Activated gamma-delta T cell treated with anti-CD3 and anti-CD28 coated beads, Interleukin-2, amount 50 U/mL, for 16 hours (primary cell): ENCODE measurements at places on chromosomes 2 and 18.

DNA sequence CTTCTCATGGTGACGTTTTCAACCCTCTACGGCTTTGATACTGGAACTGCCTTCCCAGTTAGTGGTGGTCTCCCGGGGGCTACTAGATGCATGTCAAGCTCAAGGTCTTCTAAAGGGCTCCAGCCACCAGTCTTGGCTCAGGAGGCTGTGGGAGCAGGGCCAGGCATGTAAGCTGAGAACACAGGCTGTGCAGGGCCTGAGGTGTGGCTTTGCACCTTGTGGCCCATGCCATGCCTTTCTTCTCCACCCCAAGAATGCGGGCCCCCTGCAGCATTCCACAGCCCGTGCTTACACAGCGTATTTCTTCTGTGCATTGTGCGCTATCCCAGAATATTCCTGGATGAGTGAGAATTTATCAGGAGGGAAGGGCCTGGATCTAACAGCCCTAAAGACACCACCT, 144.9 kb downstream of the SEPTIN10 start:
- DNase-seq, result no peak

GRCh38 chr2:235909358-235909757, 258.8 kb downstream of the GBX2 start:
- no peak for DNase-seq

DNA sequence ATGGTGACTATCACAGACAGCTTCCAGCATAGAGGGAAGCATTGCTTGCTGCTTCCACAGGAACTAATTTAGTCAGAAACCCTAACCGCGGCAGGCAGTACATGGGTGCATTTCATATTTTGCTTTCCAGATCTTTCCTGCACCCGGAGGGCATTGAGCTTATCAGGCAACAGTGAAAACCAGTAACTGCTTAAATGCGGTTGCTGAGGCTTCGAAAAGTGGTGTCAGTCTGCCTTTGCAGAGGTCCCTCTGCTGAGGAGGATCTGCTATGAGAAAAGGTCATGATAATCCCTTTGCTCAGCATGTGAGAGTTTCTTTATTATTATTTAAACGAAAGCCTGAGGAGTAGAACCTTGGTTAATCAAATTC, 44.6 kb upstream of the ROCK2 start:
- no peak for DNase-seq

DNA sequence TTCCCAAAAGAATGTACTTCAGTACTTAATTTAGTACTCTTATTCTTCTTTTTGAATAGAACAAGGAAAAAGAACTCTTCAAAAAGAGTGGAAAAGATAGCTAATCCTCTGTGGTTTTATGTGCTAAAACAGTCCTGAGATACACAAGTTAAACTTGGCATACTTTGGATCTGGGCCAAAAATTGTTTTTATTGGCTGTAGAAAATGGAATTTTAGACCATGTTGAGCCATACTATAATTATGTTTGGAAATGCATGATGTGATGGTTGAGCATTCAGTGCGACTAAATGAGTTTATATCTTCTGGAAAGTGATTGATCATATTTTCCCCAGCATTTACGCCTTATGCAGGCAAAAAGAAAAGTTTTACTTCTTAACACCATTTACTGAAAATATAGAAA, 18.0 kb upstream of the PDE1A start:
- no peak for DNase-seq

DNA sequence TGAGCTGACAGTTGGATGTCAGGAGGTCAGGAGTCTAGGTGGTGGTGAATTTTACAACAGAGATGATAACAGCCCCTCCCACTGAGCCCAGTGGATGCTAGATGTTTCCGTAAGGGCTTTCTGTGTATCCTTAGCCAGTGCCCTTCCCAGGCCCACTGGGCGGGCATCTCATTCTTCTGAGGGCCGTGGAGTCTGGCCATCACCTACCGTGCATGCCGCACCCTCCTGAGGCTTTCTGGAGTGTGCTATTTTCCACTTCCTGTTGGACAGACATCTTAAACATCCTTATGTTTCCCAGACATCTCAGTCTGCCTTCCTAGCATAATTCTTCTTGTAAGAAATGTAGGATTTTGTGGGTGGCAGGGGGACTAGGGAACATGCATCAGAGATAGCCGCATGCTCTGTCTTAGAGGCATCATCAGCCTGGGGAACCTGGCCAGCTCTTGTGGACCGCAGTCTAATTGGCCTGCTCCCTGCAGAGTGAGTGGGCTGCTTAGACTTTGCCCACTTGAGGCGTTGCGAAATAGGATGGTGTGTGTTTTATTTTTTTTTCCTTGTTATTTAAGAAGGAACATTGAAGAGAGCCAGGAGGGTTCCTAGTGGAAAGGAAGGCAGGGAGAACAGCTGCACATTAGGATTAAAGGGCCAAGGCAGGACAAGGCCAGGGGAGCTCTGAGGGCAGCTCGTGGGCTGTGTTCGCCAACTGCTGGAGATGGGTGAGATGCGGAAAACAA, 135.8 kb downstream of the SH3RF3 start:
- DNase-seq, result no peak

GRCh38 chr2:214630402-214631045, 179.0 kb downstream of the BARD1 start:
- DNase-seq, result no peak

DNA sequence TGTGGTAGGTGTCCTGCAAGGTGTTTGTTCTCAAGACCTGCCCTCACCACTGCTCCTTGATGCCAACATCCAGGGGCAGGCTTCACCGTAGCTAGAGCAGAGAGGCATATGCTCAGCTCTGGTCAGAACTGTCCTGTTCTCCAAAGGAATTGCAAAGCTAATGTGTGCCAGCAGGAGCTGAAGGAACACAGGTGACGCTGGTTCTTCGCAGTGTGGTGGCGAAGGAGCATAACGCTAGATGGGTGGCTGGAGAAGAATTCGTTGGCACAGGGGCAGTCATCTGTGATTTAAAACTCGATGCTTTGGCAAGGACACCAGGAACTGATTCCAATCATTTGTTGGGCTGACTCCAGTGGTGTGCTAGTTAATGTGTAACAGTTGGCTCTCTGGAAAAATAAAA, 11.4 kb upstream of the PER2 start:
- no peak for DNase-seq

DNA sequence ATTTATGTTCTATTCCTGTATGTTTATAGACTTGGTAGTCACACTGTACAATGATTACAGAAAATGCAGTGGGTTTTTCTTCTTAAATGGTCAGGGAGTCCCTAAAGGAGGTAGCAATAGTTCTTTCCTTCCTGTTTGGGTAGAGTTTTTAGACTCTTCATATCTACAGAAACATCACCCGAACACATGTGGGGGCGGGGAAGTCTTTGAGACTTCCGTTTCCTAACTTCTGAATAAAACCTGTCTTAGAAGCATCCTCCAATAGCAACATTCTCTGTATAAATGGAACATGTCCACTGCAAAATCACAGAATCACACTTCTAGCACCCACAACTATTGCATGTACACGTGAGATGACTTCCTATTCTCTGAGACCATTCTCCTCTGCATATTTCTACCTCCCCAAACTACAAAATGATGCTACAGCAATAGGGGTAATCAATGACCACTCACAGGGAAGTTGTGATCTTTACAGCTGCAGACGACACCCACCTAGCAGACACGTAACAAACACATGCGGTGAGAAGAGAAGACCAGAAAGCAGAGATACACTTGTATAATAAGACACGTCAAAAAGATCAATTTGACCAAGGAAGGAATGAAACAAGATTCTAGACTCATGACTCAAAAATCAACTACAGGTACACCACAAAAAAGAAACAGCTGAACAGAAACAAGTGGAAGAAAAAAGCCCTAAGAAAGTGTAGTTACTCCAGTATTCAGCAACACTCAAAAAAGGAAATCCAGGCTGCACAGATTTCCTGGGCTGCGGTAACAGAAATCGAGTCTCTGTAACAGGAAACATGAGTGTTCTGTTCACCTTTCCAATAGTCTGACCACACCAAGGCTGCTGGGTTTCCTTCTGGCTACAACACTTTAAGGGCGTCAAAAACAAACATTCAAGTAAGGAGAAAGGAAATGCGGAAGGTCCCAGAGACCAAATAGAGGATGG, 120.4 kb downstream of the ZNF516 start:
- DNase-seq, result no peak

DNA sequence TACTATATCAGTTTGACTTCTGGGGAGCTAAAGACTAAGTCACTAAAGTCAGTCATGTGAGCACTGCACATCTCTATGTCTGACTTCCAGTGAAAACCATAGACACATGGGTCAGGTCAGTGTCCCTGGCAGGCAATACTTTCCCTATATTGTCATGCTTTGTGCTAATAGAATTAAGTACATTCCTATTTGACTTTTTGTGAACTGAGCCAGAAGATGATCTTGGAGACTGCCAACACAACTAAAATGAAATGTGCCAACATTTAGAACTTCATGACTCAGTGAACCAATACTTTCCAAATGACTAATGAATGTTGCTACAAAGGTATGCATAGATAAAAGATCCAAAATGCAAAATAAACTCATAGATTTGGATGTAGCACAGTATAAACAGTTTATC, 820.8 kb upstream of the FAM98A start:
- DNase-seq, result no peak

GRCh38 chr2:238238311-238238765, 1.5 kb downstream of the HES6 start:
- no peak for DNase-seq

GRCh38 chr18:52339891-52340371, at the start of gene DCC:
TSS of gene DCC (plus strand) at chr18:52340197. CDS start at chr18:52340788, 591 bp downstream.
- DNase-seq, result no peak

GRCh38 chr2:204127238-204127637, 190.7 kb downstream of the ICOS start:
- no peak for DNase-seq

DNA sequence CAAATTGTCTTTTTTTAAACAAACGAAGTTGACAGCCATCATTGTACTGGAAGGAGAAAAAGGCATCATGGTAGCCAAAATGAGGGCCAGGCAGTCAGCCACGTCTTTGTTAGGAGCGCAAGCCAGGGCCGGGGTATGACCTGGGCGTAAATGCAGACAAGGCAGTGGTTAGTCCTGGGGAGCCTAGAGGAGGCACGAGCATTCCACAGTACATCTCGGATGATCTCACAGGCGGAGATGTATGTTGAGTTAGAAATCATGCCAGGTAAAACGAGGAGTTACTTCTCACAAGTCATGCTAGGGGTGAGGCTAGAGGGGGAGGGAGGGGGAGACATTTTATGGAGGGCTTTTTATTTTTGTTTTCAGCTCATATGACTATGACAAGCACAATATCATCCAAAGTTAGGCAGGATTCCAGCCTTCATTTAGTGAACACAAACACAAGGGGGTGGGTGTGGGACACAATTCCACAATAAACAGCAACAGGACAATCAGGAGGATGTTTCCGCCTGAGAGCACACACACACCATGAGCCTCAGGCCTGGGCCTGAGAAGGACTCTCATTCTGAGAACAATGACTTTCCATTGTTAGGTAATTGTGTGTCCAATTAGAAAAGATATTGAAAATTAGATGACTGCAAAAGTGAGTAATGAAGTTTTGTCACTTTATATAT, 64.4 kb upstream of the PGAP1 start:
- DNase-seq, result no peak

DNA sequence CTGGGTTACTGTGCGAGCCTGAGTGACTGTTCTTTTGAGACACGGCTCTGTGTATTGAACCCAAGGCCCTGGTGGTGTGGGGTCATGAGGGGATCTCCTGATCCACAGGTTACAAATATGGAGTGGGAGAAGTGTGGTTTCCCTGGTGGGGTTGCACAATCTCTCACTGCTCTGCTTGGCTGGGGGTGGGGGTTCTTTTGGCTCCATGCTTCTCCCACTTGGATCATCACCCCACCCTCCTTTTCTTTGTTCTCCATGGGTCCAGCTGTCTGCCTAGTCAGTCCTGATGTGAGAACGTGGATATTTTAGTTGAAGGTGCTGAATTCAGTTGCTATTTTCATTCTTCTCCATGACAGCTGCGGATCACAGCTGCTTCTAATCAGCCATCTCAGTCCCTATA, 37.8 kb downstream of the AGPS start:
- no peak for DNase-seq

DNA sequence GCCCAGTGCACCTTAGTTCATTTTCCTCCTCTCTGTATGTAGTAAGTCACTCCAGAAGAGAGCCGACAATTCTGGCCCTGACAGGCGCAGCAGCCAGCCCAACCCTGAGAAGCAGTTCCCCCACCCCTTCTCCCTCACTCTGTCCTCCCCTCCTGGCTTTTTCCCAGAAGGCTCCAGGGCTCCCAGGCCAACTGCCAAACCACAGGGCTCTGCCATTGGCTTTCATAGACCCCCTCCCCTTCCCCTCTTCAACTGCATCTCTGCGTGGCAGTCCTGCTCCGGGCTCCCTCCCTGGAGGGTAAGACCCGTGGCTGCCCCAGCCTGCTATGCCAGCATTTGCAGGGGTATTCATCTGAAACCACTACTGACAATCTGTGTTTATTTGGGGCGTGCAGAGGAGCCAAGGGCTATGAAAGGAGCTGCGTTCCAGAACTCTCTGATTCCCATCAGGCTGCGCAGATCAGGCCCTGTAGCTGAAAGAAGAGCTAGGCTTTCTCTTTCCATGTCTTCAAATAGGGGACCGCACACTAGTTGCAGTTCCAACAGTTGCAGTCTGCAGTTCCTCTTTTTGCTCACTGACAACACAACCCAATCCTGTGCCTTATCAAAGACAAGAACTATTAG, 388.6 kb upstream of the TNP1 start:
- DNase-seq, result no peak

GRCh38 chr2:59538398-59538911, 1015.0 kb downstream of the BCL11A start:
- DNase-seq, result no peak

- no peak for DNase-seq
Observed at GRCh38 chr2:156464106-156464505, 27.9 kb downstream of the GPD2 start.

DNA sequence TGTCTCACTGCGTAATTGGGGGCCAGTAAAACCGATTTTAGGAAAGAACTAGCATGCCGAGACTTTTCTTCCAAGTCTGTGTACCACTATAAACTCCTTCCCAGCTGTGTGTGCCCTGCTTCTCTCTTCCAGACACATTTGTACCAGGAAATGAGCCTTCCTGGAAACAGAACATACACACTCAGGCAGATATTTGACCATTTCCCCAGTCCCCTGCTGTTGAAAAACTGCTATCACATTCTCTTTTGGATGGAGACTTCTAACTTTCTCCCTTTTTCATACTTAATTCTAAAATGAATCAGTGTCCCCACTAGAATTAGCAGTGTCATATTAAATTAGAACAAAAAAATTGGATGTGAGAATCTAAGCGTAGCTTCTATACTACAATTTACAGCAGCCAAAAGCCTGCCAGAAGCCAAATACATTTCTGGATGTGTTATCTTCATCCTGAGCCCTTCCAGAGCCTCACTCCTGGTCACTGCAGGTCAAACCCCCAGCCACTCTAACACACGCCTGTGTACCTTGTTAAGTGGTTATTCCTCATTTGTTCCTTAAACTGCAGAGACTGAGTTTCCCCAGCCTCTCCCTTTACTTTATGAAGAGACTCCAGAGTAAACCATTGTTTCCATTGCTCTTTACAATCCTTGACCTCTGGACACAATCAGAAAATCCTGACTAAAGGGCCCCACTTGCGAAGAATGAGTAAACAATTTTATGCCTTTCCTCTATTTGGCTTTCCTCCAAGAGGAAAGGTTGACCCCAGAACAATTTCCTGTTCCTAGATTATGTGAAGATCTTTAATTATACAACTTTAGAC, 20.4 kb downstream of the DSG4 start:
- DNase-seq, result no peak
